ENCODE measurements at places on chromosomes 6 and 20.

DNA sequence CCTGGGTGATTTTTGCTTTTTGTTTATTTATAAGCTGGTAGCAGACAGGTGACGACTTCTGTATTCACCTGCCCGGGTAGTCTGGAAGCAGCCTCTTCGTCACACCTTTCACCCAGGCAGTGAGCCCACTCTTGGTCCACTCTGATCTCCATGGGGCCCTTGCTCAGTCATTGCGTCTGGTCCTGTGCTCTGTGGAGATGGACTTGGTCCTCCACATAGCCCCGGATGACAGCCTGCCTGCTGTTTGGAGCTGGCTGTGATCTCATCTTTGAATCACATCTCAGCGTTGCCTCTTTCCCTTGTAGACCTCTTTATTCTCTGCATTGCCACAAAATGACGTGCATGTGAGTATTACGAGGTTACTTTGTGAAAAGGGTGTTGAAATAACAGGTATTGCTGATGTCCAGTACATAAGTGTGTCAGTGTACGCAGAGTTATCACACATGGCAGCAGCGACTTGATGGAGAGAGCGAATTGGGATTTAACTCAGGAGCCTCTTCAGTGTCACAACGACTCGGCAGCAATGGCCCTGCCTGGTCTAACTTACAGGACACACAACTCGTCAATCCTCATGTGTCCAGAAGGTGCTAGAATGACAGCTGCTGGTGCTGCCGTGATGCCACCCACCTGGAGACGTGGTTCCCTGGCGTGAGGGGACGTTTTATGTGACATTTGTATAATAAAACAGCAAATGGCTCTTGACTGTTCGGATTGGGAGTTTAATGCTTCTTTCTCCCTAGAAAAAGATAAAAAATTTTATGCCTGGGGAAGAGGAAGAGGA, 24.2 kb upstream of the FRMD1 start:
- no peak for DNase-seq

DNA sequence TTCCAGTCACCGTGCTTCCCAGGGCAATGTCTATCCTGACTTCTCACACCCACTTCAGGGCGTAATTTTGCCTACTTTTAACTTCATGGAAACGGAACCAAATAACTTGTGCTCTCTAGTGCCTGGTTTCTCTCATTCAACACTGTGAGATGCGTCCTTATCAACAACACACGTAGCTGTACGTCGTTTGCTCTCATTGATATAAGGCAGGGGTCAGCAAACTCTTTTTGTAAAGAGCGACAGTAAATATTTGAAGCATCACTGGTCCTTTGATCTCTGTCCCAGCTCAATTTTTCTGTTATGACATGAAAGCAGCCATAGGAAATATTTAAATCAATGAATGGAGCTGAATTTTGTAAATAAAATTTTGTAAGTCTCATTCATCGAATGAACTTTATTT, 239.3 kb upstream of the KCNG1 start:
- no peak for DNase-seq

- no peak for DNase-seq
These were observed 545.6 kb downstream of the C6orf118 start for GRCh38 chr6:164763788-164764187.

DNA sequence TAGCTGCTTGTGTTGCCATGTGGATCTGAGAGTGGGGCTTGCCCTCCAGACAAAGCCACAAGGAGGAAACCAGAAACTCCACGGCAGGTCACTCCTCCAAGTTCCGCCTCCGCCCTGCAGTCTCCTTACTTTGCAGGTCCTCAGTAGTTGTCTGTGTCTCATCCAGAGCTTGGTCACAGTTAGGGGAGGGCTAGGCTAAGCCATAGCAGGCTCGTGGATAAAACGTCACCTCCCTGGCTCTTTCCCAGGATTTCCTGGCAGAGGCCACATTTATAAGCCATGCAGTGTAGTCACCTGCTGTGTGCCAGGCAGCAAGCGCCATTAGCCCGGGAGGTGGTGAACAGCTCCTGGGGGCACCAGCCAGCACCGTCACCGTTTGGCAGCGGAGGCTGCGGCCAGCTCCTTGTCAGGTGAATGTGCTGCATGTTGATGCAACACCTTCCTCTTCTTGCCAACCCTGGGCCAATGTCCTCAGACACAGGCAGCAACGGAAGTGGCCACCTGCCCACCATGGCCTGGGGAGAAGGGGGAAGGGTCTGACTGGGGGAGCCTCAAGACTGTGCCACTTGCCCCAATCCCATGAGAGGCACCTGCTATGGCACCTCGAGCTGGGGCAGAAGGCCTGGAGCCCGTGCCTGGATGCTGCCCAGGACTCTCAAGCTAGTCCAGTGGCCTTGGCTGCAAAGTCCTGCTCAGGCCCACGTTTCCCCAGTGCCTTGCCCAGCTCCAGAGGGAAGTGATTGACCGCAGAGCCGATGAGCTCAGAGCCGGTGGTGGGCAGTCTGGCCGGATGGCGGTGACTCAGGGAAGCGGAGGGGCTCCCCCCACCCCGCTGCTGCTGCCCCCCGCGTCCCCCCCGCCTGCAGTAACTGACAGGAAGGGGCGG, 39.0 kb upstream of the SLCO4A1 start:
- no peak for DNase-seq

DNA sequence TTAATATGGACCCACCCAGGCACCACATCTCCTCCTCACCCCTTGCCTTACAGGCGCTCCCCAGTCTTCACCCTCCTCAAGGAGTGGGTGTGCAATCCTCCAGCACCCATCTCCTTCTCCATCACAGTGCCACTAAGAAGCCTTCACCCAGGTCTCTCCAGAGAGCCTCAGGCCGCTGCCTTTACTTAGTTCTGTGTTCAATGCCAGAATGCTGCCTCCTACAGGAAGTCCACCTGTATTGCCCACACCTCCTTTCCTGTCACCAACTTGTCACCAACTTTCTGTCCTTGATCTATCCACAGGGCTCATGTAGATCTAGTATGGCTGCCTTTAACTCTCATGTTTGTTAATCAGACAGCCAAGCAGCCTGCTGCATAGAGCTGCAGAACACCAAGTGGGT, 586 bp upstream of the LST1 start:
- DNase-seq, result no peak

- DNase-seq, result no peak
These were observed 295.8 kb downstream of the EPHA7 start for GRCh38 chr6:93123585-93123984.

GRCh38 chr6:66307490-66307889, 600.5 kb upstream of the EYS start:
- DNase-seq, result no peak

GRCh38 chr6:140713495-140713894, 1339.0 kb upstream of the CITED2 start:
- no peak for DNase-seq

- no peak for DNase-seq
These were observed 59.3 kb upstream of the RPS6KA2 start for GRCh38 chr6:166686317-166686716.

GRCh38 chr20:35917077-35917476, 37.2 kb downstream of the SCAND1 start:
- DNase-seq, result no peak

- no peak for DNase-seq
These were observed 142.0 kb downstream of the RNASET2 start for GRCh38 chr6:166814390-166814789.

DNA sequence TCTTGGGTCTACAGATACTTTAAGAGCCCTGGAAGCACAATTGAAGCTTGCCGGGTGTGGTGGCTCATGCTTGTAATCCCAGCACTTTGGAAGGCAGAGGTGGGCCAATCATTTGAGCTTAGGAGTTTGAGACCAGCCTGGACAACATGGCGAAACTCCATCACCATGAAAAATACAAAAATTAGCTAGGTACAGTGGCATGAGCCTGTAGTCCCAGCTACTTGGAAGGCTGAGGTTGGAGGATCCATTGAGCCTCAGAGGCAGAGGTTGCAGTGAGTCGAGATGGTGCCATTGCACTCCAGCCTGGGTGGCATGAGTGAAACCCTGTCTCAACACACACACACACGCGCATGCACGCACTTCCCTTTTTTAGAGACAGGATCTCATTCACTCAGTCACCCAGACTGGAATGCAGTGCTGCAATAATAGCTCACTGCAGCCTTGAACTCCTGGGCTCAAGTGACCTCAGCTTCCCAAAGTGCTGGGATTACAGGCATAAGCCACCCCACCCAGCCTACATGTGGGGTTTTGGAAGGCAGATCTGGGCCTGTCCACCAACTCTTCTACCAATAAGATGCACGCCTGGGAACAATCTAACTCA, 182.5 kb upstream of the JARID2 start:
- no peak for DNase-seq

DNA sequence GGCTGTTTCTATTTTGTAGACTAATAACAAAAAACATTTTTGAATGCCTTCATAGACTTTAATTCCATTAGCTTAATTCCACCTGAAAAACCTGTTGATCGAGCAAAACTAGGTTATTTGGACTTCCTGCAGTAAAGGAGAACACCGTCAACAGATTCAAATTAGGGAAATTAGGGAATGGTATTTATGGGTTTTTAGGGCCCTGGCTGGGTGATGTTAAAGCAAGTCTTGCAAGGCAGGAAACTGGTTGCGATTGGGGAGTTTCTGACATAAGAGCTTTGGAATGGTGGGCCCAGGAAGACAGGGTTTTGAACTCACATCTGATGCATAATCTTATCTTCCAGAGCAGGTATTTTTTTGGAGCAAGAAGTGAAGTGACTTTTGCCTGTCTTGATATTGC, 40.1 kb upstream of the TFAP2C start:
- DNase-seq, result no peak

GRCh38 chr6:90220273-90220672, 76.4 kb downstream of the BACH2 start:
- DNase-seq, result no peak

DNA sequence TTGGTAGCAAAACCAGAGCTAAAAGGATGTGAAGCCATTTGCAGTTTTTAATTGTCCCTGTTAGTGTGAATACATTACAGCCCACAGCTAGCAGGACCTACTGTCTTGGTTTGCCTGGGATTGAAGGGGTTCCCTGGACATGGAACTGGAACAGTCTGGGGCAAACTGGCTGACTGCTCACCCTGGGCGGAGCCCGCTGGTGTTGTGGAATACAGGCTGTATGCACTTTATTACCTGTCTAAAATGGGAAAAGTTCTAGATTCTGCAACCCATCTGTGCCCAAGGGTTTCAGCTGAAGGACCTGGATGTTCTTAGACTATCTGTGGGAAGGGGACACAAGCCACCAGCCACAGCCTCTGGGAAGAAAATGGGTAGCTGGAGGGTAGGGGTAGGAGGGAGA, 12.2 kb upstream of the CDKN1A start:
- no peak for DNase-seq

- DNase-seq, result no peak
These were observed 659.2 kb downstream of the HDGFL1 start for GRCh38 chr6:23228439-23229024.

- DNase-seq, result no peak
These were observed 24.6 kb downstream of the TRAM2 start for GRCh38 chr6:52552278-52552643.

DNA sequence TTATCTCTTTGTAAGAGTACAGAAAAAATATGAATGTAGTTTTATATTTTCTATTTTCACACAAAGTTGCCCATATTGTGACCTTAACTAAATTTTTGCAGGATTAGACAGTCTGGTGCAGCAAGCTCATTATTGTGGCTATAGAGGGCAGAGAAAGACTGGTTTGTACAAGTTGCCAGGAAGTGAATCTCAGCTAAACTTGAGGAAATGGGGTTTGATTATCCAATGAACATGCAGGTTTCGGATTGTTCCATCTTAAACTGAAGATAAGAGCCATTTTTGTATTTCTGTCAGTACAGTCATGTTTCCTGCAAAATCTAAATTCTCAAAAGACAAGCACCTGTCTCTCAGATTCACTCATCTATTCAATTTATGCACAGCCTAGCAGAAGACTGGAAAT, 390.9 kb downstream of the MMUT start:
- DNase-seq, result no peak

- no peak for DNase-seq
These were observed 511.8 kb downstream of the LMBRD1 start for GRCh38 chr6:69285054-69285453.

GRCh38 chr6:151285122-151285521, 45.4 kb downstream of the AKAP12 start:
- no peak for DNase-seq

GRCh38 chr6:1229808-1230207, 82.1 kb upstream of the FOXQ1 start:
- no peak for DNase-seq

- DNase-seq, result no peak
These were observed 13.7 kb downstream of the NPEPL1 start for GRCh38 chr20:58706150-58706892.

- DNase-seq, result no peak
These were observed 2.4 kb upstream of the EFHC1 start for GRCh38 chr6:52417675-52418111.

DNA sequence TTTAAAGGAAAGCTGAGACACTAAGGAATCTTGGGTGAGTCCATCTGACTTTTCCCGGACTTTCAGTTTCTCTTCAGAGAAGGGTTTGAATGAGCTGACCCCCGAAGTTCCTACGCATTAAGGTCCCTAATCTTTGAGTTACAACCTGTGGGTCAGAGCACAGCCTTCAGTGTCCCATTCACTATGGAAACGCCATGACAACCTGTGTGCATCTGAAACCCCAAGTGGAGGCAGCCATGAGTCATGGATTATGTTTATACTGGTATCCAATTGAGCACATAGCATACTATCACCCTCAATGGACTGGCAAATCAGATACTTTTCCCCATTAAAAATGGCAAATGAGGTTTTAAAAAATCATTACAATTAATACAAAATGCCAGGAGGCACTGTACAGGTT, 11.4 kb downstream of the MYLK4 start:
- no peak for DNase-seq

GRCh38 chr20:17109307-17109706, 117.5 kb upstream of the PCSK2 start:
- no peak for DNase-seq

All from activated CD8-positive, alpha-beta memory T cell treated with anti-CD3 and anti-CD28 coated beads for 48 hours (primary cell).